ENCODE measurements at places on chromosomes 12 and 14.

DNA sequence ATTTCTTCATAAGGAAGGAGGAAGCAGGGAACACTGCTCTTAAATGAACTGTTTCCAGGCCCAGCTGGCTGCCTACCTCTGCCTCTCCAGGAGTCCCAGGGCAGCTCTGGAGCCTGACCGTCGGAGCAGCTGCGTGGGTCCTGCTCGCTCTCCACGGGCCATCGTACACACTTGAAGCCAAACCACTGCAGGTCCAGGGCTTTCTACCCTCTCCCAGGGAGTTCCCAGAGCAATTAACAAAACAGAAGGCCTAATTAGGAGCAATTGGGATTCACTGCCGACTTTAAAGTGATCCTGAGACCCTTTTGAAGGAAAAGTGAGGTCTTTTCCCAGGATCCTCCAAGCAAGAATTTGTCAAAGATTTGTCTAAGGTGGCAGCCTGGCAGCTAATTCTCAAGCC, 76.9 kb downstream of the OTX2 start:
- no peak for DNase-seq

DNA sequence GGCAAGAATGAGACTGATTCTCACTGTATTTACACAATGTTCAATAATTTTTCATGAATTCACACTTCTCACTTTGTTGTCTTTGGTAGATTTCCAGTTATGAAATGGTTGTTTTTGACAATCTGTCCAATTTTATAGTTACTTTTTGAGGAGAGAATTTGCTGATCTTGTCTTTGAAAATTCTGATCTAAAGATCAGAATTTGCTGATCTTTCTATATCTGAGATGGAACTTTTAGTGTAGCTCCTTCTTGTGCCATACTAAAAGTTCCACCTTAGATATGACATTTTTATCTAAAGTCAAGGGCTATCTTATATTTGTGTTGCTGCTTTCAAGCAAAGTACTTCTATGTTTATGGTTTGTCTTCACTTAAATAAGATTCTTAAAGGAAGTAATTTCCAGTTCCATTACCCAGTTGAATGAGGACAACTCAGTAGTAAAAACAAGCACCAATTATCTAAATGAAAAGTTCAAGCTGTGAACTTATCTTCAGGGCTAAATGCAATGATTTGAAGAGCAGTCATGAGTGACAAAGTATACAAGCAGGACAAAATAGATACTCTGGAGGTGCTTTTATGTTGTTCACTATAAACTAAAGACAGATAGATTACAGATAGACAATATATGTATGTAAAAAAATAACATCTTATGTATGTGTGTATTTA, 76.4 kb upstream of the FOXG1 start:
- no peak for DNase-seq

DNA sequence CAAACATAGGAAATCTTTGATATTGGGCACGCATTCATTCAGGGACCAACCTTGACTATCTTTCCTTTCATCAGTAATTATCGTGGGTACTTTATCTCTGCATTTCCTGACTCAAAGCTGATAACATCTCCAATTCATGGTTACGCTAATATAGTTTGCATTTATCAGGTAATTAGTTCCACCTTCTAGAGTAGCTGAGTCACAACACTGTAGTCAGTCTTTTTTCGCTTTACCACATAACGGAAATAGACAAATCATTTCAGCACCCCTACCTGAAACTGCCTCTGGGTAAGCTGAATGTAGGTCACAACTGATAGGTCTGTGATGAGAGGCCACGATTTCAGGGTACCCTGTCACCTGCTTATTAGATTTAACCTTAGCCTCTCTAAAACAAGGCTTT, 36.7 kb upstream of the IL22 start:
- no peak for DNase-seq

DNA sequence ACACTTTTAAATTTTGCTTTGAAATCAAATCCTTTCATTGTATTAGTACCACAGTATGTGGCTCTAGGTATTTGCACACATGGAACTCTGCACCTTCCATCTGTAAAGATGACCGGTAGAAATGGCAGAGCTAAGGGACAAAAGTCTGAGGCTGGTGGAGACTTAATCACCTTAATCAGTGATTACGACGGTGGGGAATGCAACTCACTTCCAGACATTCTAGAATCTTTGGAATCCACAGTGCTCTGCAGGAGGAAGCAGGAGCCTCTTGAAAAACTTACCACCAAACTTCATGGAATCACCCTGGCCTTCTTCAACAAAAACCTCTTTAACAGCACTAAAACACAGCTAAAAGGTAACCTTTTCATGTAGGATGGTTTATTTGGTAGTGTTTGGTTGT, 3.9 kb upstream of the DACT1 start:
- DNase-seq = no peak

- no peak for DNase-seq
Measured at GRCh38 chr12:117024961-117025480, 74.2 kb downstream of the TESC start.

- no peak for DNase-seq
Measured at GRCh38 chr12:177336-177979, 36.5 kb downstream of the SLC6A12 start.

- DNase-seq = no peak
Measured at GRCh38 chr14:76715511-76716081, 45.7 kb upstream of the VASH1 start.

DNA sequence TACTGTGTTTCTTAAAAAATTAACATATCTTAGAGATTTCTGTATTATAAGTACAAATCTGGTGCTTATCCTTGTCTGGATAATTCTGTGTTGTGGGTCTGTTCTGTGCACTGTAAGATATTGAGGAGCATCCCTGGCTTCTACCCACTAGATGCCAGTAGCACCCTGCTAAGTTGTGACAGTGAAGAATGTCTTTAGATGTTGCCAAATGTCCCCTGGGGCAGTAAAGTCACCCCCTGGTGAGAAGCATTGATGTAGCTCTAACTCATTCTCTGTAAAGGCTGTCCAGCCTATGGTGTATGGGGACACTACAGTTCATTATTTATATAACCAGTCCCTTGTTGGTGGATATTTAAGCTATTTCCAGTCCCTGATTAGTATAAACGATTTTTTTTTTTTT, 31.4 kb downstream of the MAP1LC3B2 start:
- DNase-seq = no peak

DNA sequence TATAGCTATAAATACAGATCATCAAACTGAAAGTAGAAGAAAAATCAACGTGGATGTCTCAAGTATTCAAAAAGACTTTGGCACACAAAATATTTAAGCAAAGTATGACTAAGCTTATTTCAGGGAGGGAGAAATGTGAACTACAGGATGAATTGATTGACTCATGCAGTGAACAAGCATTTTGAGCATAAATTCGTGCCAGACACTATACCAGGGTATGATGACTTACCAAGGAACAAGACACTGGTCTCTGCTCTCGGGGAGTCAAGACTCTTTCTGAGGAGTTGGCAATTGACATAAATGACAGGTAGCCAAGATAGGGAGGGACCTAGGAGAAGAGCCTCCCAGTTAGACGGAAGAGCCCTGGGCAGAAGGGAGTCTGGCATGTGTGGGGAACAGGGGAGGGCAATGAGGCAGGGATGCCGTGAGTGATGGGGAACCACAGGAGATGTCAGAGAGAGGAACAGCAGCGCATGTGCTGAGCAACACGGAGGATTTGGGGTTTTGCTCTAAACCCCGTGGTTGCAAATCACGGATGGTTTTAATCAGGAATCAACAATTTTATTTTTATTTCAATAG, 115.2 kb downstream of the TMEM132D start:
- no peak for DNase-seq

DNA sequence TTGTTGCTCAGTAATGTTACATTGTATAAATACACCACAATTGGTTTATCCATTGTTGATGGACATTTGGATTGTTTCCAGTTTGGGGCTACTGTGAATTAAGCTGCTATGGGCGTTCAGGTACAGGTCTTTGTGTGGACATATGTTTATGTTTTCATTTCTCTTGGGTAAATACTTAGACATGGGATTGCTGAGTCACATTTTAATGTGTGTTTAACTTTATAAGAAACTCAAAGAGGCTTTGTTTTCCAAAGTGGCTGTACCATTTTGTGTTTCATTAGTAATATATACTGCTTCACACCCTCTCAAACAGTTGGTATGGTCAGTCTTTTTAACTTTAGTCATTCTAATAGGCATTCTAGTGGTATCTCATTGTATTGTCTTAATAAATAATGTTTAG, 225.0 kb downstream of the SPTSSA start:
- DNase-seq = no peak

DNA sequence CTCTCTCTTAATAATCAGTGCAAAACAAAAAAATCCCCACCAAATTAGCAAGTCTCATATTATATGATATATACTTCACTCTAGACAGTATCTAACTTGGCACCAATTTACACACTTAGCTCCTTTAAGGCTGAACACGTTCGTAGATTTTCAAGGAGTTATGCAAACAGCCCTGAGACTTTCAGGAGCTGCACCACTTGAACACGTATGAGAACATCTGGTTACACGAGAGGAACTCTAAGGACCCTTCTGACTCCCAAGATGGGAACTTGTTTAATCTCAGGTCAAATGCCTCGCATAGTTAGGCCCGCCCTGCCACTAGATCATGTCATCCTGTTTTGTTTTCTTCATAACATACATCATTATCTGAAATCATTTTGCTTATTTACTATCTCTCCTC, 10.0 kb downstream of the SPRING1 start:
- no peak for DNase-seq

DNA sequence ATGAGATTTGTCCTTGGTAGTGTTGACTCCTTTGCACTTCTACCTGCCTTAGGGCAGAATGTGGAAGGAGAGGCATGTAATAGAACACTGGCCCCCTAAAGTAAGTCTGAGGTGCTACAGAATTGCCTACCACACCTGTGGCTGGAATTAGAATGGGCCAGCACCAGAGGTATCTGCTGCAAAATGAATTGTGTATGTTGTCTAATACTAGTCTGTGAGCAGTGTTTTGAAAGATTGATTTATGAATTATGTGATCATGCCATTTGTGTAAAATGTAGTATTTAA, 5.7 kb upstream of the STYX start:
- DNase-seq = no peak

GRCh38 chr14:58821421-58821820, 183.7 kb downstream of the DACT1 start:
- DNase-seq = no peak

GRCh38 chr12:128382946-128383345, 116.0 kb downstream of the TMEM132C start:
- DNase-seq = no peak

DNA sequence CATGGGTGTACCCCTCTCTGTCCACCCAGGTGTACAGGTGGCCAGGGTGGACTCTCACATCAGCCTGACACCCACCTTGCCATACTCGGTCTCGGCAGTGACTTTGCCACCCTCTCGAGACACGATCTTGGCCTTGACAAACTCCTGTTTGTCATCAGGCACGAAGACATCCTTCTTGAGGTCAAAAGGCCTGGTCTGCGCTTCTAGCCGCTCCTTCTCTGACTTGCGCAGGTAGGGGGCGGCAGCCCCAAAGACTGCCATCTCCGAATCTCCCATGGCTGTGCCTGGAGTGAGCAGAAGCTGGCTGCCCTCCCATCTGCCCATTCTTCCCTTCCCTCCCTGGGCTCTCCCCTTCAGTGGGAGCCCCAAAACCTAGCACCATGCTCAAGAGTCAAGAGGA, 2.0 kb downstream of the MYH7 start:
- no peak for DNase-seq

DNA sequence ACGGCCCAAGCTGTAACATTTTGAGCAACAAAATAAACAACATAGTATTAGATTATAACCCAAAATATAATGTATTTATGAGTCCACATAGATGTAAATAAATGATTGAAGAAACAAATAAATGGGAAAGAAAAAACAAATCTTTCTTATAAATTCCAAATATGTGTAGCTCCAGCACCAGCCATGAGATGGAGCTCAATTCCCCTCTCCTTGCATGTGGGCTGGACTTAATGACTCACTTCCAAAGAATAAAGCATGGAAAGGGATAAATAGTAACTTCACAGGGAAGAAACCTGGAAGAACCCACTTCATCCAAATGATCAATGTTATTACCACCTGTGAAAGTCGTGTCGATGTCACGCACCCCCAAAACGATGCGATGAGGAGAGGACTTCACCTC, 158.8 kb downstream of the RPAP3 start:
- DNase-seq = no peak

DNA sequence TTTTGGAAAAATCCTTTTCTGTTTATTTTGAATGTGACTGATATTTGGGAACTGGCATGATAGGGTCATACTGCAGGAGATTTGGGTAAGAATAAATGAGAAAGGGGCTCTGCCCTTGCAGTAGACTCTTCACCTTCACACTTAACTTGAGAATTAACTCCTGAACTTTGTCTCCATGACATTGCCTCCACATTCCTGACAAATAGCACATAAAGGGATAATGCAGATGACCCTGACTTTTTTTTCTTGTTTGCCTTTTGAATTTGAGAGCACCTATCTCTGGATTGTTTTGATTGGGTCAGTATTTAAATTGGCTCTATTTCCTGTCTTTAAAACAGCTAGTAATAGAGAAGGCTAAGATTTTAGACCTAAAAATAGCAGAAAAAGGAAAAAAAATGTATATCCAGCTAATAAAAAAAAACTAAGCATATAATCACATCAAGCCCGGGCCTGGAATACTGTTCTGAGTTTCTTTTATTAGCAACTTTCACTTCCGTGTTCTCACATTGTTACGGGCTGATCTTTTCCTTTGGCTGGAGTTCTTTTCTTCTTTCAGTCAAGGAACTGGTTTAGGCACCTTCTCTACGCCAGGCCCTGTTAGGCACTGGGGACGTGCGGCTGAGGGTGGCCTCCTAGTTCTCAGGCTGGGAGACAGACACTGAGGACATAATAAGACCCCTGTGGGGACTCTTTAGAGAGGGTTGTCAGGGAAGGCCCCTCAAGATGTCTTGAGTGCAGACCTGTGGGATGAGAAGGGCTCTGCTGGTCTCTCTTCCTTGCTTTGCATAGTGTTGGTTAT, 53.1 kb upstream of the GNPNAT1 start:
- DNase-seq = no peak

DNA sequence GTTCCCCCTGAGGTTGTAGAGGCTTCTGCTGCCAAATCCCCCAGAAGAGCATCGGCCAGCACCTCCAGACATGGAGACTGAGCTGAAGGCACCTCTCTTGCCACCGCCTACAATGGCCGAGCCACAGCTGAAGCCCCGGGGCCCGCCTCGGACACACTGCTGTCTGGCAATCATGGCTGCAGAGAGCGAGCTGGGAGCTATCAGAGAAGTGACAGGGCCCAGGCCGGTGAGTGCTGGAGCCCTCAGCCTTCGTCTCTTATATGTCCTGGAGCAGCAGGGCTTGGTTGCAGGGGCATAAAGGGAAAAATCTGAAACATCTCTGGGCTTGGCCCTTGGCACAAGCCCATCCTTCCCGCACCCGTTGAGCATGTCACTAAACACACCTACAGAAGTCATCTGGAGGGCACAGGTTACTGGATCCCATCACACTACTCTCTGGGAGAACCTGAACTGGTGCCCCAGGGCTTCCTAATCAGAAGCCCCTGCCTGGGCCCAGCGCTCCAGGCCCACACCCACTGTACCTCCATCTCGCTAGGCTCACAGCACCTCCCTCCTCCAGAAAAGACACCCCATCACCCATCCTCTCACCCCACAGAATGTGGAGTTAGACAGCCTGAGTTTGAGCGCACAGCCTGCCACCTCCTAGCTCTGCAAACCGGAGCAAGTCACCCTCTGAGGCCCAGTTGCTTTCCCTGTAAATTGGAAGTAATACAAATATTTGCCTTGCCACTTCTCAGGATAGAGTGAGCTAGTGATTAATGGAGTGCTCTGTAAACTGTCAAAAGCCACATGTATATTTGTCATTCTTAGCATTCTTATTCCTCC, at the start of gene KRT4:
Gene KRT4, minus strand, starts transcription at position 232 of the 825 bp plus-strand sequence. Its CDS starts 58 bp downstream, at position 174.
- no peak for DNase-seq

GRCh38 chr12:110234755-110235154, 46.3 kb upstream of the ATP2A2 start:
- no peak for DNase-seq

- DNase-seq = no peak
Measured at GRCh38 chr14:37195327-37195726, 2.4 kb upstream of the MIPOL1 start.

Measured in stimulated activated CD8-positive, alpha-beta memory T cell treated with anti-CD3 and anti-CD28 coated beads, Interleukin-2, amount 100 ng/mL, for 48 hours (primary cell).